ENCODE measurements at places on chromosomes 2 and 18.

GRCh38 chr2:180564051-180564450 is 416.4 kb upstream of the UBE2E3 start:
- no peak for DNase-seq

- no peak for DNase-seq
Observed at GRCh38 chr2:141529659-141530058, 601.2 kb downstream of the LRP1B start.

GRCh38 chr2:239271471-239271870 is 129.3 kb downstream of the HDAC4 start:
- DNase-seq, result no peak

DNA sequence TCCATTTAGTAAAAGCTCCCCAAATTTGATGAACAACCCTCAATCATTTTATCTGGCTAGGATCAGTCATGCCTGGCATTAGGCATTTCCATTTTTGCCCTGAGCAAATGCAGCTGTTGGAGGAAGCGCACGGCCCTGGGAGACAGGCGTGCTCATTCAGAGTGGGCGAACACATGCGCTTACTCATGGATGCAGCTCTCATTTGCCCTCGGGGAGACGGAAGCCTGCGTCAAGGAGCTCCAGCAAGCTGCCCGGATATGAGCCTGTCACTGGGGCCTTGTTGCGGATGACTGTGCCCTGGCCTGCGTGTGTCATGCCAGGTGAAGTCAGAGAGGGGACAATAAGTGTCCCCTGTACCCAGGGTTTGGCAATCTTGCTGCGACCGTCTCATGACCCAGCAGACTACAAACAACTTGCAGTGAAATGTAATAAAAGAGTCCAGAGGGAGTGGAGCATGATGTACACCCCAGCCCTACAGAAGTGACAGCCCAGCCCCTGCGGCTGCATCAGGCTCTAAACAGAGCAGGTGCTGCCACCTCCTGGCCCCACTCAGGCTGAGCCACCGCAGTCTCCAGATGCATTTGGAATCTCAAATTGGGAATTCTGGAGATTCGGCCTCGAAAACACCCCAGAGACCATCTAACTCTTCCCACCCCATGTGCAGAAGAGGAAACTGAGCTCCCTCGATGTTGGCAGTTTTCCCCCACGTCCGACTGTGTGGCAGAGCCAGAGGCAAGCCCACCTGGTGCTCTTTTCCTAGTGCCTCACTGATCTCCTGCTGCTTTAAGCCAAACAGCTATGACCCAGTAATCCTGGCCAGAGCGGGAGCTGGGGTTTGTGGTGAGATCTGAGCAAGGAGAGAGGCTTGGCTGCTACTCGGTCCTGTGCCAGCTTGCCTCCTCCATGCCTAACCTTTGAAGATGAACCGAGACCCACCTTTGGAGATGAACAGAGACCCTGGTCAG is 105.0 kb upstream of the ALK start:
- no peak for DNase-seq

DNA sequence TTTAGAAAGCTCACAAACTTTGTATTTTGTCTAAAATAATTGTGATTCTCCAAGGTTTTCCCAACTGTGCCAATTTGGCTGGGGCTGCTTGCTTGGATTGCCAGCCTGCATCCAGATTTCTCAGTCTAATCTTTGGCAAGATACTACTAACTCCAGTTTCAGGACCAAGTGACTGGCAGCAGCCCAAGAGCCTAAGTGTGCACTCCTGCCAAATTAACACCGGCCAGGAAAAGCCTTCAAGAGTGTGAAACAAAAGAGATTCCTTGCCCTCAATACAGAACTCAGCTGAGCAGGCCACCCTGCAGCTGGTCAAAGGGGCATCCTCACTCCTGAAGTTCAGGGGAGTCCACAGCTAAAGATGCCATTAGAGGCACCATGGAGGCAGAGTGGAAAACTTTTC is 589.0 kb upstream of the ACVR2A start:
- no peak for DNase-seq

DNA sequence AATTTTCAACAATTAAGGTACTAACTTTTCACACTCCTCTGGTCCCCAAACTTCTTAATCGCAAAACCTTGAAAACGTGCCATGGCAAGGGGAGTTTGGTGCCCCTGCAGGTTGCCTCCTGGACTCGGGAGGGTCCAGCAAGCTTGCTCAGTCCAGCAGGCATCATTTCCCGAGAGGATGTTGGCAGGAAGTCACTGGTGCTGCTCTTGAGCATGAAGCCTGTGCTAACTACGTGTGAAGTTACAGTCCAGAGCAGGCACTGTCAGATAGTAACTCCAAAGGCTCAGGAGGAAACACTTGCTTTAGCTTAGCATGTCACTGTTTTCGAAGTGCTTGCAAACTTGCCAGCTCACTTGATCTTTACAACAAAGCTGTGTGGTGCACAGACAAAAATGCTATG is 215.4 kb downstream of the MYCN start:
- DNase-seq, result no peak

DNA sequence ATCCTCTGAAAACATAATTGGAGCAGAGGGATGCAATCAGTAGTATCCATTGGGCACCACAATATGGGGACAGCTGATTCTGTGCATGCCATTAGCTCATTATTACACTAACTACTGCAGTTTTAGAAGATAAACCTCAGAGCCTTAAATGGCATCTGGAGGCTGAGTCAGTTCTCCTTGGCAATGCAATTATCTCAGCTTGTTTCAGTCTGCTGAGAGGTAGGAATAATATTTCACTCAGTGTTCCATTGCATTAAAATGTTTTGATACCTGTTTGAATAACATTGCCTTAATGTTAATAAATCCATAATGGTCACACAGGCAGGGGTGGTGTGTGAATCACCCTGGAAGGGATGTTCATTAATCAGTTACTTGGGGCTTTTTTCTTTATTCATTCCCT is 309.6 kb downstream of the LRRTM1 start:
- DNase-seq, result no peak

DNA sequence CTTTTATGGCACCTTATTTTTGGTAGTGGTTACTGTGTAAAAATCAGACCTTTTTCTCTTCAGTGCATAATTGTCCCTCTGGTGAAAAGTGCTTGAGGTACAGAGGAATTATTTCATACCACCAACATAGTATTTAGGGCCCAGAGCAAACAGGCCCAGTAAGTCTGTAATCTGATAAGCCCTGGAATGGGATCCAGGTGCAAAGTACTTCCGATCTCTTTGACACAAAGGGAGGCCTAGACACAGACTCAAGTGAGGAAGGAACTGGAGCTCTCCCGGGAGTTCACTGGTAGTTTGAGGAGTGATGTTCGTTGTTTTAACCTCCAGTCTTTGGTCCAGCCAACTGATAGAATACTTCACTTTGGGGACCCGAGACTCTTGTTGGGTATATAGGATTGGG is 57.4 kb downstream of the RAB31 start:
- no peak for DNase-seq

GRCh38 chr2:10274983-10275802 is 27.5 kb upstream of the HPCAL1 start:
- no peak for DNase-seq

DNA sequence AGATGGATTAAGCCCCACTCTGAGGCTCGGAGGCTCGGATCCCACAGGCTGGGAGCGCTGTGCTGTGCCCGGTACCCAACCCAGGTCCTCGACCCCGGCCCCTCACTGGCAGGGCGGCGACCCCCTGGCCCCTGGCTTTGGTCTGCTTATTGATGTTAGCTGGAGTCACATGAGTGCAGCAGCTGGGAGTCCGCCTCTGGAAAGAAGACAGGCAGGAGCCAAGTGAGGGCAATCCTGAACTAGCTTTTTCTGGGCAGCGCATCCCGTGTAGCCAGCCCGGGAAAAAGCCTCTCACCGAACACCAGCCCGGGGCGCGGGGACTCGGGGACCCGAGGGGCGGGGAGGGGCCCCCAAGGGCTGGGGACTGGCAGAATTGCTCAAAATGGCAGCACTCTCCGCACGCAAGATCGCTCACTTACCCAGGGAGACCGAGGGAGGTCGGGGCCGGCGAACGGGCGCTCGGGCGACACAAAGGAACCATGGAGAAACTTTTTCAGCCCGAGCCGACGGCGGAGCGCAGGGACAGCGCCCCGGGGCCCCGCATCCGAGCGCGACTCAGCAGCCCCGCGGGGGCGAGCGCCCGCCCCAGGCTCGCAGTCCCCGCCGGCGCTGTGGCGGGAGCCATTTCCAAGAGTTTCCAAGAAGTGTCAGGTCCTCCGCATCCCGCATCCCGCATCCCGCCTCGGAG is 567 bp downstream of the TMEM200C start:
- DNase-seq, result no peak

DNA sequence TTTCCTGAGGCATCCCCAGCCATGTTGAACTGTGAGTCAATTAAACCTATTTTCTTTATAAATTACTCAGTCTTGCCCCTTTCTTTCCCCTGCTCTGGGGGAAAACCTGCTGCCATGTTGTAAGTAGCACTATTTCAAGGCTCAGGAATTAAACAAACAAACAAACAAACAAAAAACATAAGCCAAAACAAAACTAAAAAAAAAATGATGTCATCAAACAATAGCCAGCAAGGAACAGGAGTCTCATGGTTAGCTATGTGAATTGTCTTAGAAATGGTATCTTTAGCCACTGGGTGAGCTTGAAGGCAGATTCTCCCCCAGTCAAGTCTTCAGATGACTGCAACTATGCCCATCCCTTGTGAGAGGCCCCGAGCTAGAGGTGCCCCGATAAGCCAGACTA is 823.4 kb upstream of the ZEB2 start:
- no peak for DNase-seq

DNA sequence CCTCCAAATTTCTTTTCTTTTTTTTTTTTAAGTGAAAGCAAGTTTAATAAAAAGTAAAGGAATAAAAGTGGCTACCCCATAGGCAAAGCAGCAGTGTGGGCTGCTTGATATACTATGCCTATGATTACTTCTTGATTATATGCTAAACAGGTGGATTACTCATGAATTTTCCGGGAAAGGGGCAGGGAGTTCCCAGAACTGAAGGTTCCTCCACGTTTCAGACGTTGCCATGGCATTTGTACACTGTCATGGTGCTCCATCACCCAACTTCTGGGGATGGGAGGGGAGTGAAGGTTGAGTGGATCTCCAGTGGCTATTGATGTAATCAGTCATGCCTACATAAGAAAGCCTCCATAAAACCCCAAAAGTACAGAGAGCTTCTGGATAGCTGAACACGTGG is 176.2 kb downstream of the CYP26B1 start:
- no peak for DNase-seq

Data from effector memory CD8-positive, alpha-beta T cell (primary cell).